Activated T-cell treated with anti-CD3 and anti-CD28 coated beads, Interleukin-2, amount 50 U/mL, for 72 hours (primary cell): ENCODE measurements at places on chromosomes 12 and 14. TPM values are rescaled to one million over a fixed set of nuclear protein-coding genes. Genes with fewer than 3 reads are reported as not detected.

DNA sequence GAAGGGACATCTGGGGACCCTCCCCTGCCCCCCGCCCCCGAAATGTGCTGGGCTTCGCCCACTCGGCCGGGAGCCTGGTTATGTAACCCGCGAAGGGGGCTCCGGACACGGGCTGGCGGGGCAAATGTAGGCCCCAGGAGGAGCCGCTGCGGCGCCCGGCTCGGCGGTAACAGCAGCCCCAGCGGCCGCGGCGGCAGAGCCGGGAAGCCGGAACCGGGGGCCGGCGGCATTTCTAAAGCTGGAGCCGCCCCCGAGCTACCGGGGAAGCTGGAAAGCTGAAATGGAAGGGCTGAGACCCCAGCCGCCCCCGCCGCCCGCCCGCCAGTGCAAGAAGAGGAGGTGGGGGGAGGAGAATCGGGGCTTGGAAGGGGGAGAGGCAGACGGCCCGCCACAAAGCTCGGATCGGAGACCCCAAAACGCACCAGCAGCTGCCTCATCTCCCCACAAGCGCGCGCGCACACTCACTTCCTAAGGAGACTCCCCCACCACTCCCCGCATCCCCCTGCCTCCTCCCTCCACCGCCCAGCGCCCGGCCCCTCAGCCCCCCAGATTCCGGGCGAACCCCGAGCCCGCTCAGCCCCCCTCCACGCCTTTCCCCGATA lies 1.5 kb downstream of the KDM2B start:
- peak overlapping the region; percentile 98 for H3K27ac ChIP-seq
- no peaks in the 10 kb centered on the region for H3K27me3 ChIP-seq
- H3K4me1 ChIP-seq, result peaks cover 35% of the 10 kb centered on the region

DNA sequence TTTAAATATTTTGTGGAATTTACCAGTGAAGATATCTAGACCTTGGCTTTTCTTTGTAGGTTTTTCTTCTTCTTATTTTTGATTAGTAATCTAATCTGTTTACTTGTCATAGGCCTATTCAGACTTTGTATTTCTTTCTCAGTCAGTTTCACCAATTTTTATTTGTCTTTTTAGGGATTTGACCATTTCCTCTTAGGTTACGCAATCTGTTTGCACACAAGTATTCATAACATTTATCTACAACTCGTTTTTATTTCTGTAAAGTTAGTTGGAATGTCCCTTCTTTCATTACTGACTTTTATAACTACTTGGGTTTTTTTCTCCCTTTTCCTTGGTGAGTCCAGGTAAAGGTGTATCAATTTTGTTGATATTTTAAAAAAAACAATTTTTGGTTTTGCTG lies 545.7 kb downstream of the AACS start:
- no peaks in the 10 kb centered on the region for H3K27me3 ChIP-seq
- no peak overlapping the region for H3K27ac ChIP-seq
- no peak overlapping the region for H3K4me3 ChIP-seq
- H3K36me3 ChIP-seq, result no peaks in the 10 kb centered on the region
- DNase-seq, result no peak
- no peaks in the 10 kb centered on the region for H3K4me1 ChIP-seq

DNA sequence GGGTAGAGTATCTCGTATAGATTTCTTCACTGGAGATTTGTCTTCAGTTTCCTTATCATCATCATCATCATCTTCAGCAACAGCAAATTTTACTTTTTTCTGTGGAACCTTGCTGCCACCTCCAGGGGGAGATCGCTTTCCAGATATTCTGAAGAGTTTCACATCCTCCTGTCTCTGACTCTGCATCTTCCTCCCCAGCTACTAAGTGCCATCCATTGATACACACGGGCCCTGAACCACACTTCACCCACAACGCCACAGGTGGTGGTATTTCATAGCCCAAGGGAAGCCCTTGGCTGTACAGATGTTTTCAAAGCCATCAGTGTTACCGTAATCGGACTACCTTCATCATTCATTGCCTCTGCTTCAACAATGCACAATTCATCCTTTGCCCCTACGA lies 82.2 kb downstream of the PPP2R5C start:
- peaks cover 3% of the 10 kb centered on the region for H3K36me3 ChIP-seq
- peak overlapping the region; percentile 69 for H3K4me3 ChIP-seq
- H3K27ac ChIP-seq, result peak overlapping the region; percentile 88
- H3K4me1 ChIP-seq, result peaks cover 96% of the 10 kb centered on the region

DNA sequence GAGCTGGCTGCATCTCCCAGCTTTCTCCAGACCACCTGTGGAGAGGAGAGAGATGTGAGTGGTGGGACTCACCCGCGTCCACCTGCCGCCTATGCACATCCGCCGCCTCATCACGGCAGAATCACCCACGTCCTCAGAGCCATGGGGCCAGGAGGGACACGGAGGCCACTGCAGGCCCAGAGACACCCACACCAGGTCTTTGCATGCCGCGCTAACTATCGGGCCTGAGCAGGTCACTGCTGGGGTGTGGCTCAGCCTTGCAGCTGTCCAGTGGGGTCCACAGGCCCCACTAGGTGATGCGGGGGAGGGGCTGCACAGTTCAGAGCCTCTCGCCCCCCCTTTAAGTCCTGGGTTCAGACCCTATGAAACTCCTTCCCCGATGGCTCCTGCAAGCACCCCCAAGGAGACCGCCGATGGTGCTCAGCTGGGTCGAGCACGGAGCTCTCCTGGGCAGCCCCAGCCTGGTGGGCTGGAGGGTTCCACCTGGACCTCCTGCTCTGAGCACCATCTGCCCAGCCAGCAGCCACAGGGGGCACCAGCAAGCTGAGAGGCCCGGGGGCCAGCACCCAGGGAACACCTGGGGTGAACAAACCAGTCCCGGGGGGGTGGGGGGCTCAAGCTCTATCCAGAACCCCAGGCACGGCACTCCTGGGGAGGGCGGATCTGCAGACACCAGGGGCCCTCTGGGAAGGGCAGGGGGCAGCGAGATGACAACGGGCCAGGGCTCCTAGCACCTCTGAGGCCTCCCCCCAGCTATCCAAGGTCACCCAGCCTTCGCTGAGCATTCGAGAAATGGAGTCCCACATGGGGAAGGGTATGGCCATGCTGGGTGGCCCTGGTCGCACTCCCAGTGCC lies 34.3 kb downstream of the CCNK start:
- H3K4me3 ChIP-seq, result no peak overlapping the region
- no peak for DNase-seq
- no peaks in the 10 kb centered on the region for H3K4me1 ChIP-seq
- no peaks in the 10 kb centered on the region for H3K27me3 ChIP-seq

- no peaks in the 10 kb centered on the region for H3K27me3 ChIP-seq
- no peak for DNase-seq
- peaks cover 18% of the 10 kb centered on the region for H3K4me1 ChIP-seq
- no peak overlapping the region for H3K27ac ChIP-seq
These were observed 2.5 kb downstream of the SLC7A7 start for GRCh38 chr14:22812744-22813143.

DNA sequence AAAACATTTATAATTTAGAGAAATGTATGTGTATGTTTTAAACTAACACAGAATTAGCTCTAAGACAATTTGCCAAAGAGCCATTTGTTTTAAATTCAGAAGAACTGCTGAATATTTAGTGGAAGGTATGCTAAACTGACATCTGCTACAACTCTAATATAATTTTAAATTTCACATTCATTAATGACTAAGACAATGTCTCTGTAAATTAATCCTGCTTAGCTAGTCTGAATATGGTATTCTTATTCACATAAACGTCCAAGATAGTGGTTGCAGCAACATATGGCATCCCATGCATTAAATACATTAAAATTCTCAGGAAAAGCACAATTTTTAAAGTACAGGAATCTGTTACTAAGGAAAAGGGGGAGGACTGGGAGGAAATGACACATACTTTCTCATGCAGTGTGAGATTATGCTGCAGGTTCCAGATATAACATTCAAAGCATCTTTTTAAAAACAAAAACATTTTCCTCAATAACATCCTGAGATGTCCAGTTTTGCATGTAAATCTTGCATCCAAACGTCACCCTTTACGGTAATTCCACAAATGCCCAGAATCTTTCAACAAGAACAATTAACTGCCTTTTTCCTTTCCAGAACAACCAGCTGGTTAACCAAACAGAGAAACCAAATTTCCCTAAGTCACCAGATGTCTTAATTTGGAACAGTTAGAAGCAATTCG lies 26.9 kb downstream of the WDR89 start:
- H3K27me3 ChIP-seq, result no peaks in the 10 kb centered on the region
- DNase-seq, result no peak
- H3K4me3 ChIP-seq, result no peak overlapping the region
- H3K4me1 ChIP-seq, result peaks cover 33% of the 10 kb centered on the region

DNA sequence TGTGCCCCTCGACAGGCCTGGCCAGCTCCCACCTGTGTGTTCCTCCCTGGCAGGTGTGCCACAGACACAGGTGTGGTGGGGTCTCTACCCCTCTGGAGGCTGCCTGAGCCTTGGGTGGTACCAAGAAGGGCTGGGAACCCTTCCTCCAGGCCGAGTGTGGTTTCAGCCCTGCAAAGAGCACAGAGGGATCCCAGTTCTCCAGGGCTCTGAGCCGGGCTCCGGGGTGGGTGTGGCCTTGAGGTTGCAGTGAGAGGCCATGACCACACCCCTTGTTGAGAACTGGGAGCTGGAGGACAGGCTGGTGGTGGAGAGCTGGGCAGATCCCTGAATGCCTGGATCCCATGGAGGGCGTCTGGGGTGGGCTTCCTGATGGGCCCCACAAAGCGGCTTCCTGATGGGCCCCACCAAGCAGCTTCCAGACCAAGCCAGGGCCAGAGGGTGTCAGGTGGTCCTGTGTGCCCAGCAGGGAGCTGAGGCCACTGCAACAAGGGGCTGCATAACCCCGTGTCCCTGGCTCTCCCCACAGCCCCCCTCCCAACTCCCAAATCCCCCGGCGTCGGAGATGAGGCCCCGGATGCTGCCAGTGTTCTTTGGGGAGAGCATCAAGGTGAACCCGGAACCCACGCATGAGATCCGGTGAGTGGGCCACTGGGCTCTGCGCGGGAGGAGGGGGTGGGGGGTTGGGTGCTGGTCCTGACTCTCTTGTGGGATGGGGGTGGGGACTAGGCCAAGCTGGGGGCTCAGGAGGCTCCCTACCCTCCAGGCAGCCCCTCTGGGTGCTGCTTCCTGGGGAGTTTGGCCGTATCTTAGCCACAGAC lies 16.6 kb downstream of the RFLNA start:
- no peaks in the 10 kb centered on the region for H3K36me3 ChIP-seq
- no peaks in the 10 kb centered on the region for H3K27me3 ChIP-seq
- H3K27ac ChIP-seq, result no peak overlapping the region
- no peak for DNase-seq

Gene HCAR3
- not detected for total RNA-seq
